ENCODE measurements at places on chromosomes 4 and X. TPM values are rescaled to one million over a fixed set of nuclear protein-coding genes. Genes with fewer than 3 reads are reported as not detected.

ARMCX5 gene
- 6.7 TPM for total RNA-seq

MAOB gene
- 113 TPM for total RNA-seq

BLTP1 gene
- total RNA-seq = 72.1 TPM

ABLIM2 gene
- 34.1 TPM for total RNA-seq

HTRA3 gene
- total RNA-seq = 58.5 TPM

TLR6 gene
- total RNA-seq = 7.3 TPM
